ENCODE measurements at places on chromosomes 1 and 21.

DNA sequence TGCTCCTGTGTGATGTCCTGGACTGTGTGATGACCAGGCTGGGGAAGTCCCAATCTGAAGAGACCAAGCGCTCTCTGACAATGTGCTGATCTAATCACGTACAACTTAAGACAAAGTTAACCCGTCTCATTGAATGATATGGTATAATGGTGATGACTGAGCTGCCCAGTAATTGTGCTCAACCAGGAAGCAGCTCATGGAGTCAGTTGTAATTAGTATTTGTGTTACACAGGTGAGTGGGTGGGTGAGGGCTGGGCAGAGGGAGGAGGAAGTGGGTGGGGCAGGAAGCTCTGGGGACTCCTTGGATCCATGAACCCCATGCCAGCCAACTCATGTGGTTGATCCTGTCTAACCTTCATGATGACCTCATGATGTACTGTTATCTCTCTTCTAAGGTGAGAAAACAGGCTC lies 8.7 kb upstream of the ECE1 start:
- peaks cover 51% of the 10 kb centered on the region for H3K4me1 ChIP-seq
- no peak for DNase-seq
- H3K36me3 ChIP-seq, result no peaks in the 10 kb centered on the region
- H3K27me3 ChIP-seq, result no peaks in the 10 kb centered on the region
- H3K27ac ChIP-seq, result peak overlapping the region; percentile 21

DNA sequence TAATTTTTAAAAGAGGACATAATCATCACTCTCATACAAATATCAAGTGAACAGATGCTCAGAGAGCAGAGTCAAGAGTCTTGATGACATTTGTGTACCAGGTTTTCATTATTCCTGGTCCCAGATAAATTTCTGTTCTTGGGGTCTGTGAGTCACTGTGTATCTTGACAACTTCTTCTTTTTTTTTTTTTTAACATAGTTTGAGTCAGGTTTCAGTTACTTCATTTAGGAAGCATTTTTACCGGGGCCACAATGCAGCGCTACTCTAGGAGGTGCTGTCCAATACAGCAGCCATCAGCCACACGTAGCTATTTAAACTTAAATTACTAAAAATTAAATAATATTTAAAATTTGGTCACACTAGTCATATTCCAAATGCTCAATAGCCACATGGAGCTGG lies 188.1 kb upstream of the SAMSN1 start:
- H3K27ac ChIP-seq, result no peak overlapping the region
- H3K27me3 ChIP-seq, result no peaks in the 10 kb centered on the region
- H3K4me1 ChIP-seq, result no peaks in the 10 kb centered on the region
- H3K36me3 ChIP-seq, result no peaks in the 10 kb centered on the region
- DNase-seq, result no peak

DNA sequence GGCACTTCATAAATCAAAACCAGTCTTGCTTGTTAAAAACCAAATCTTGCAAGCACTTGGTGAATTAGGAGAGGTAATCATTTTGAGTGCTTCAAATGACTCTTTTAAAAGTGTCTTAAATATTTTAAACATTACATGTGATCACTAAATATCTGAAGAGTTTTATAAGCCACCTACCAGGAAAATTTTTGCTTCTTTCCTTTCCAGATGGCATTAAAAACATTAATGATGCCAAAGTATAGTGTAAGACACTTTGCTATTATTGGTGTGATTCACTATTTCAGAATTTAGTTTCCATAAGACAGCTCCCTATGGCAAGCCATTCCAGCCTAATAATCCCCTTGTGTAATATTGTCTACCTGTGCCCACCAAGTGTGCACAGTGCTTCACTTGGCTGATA lies 548.8 kb upstream of the ADAMTS5 start:
- no peaks in the 10 kb centered on the region for H3K4me1 ChIP-seq
- H3K36me3 ChIP-seq, result no peaks in the 10 kb centered on the region
- no peak overlapping the region for H3K4me3 ChIP-seq
- H3K27ac ChIP-seq, result no peak overlapping the region

GRCh38 chr1:178060789-178061556 lies 32.9 kb upstream of the RASAL2 start:
- no peaks in the 10 kb centered on the region for H3K27me3 ChIP-seq
- DNase-seq, result no peak
- H3K4me3 ChIP-seq, result no peak overlapping the region
- peaks cover 44% of the 10 kb centered on the region for H3K4me1 ChIP-seq
- no peaks in the 10 kb centered on the region for H3K36me3 ChIP-seq

DNA sequence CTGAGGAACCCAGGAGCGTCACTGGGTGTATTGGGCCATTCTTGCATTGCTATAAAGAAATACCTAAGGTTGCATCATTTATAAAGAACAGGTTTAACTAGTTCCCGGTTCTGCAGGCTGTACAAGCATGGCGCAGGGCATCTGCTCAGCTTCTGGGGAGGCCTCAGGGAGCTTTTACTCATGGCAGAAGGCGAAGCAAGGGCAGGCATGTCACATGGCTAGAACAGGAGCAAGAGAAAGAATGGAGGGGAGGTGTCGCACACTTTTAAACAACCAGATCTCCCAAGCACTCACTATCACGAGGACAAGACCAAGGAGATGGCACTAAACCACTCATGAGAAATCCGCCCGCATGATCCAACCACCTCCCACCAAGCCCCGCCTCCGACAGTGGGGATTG lies 65.2 kb downstream of the PSMG1 start:
- H3K4me1 ChIP-seq, result no peaks in the 10 kb centered on the region
- no peaks in the 10 kb centered on the region for H3K27me3 ChIP-seq
- H3K36me3 ChIP-seq, result no peaks in the 10 kb centered on the region
- H3K4me3 ChIP-seq, result no peak overlapping the region
- H3K27ac ChIP-seq, result no peak overlapping the region
- no peak for DNase-seq

- no peak overlapping the region for H3K27ac ChIP-seq
- no peaks in the 10 kb centered on the region for H3K36me3 ChIP-seq
- H3K4me3 ChIP-seq, result no peak overlapping the region
Observed at GRCh38 chr21:36664662-36664990, 34.3 kb upstream of the SIM2 start.

GRCh38 chr1:218705911-218706893 lies 361.1 kb downstream of the TGFB2 start:
- DNase-seq, result no peak
- H3K4me3 ChIP-seq, result no peak overlapping the region
- H3K27me3 ChIP-seq, result no peaks in the 10 kb centered on the region
- H3K4me1 ChIP-seq, result peaks cover 11% of the 10 kb centered on the region
- no peak overlapping the region for H3K27ac ChIP-seq
- no peaks in the 10 kb centered on the region for H3K36me3 ChIP-seq

DNA sequence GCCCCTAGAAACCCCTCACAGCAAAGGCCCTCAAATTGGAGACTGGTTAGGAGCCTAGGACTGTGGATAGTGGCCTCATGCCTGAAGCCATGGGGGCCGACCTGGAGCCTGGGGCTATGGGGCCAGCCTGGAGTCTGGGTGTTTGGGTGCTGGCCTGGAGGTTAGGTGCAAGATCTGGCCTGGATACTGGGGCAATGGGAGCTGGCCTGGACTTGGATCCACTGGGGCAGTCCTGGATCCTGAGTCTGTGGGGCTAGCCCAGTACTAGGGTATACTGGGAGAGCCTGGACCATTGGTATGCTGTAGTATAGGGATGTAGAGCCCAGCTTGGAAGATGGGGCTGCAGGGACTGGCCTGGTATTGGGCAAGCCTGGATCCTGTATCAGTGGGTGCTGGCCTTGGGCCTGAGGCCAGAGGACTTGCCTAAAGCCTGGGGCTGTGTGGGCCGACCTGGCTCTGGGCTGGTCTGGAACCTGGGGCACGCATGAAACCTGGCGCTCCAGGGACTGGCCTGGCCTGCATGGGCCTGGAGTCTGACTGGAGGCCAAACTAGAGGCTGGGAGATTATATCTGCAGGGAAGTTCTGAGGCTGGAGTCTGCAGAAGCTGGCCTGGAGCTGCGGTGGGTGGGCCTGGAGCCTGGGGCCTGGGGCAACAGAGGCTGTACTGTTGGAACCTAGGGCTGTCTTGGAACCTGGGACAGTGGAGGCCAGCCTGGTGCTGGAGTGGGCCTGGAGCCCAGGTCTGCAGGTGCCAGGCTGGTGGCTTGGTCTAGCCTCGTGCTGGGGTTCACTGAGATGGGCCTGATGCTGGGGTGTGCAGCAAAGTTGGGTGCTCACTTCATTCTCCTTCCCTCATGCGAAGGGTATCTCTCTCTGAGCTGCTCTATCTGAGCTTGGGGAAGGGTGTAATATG lies 12.6 kb upstream of the DENND1B start:
- no peak overlapping the region for H3K4me3 ChIP-seq
- H3K4me1 ChIP-seq, result no peaks in the 10 kb centered on the region
- no peak overlapping the region for H3K27ac ChIP-seq
- DNase-seq, result peak; percentile 56
- no peaks in the 10 kb centered on the region for H3K27me3 ChIP-seq
- no peaks in the 10 kb centered on the region for H3K36me3 ChIP-seq

- DNase-seq, result no peak
- H3K27me3 ChIP-seq, result no peaks in the 10 kb centered on the region
- H3K4me1 ChIP-seq, result no peaks in the 10 kb centered on the region
Observed at GRCh38 chr1:21823206-21823979, 11.3 kb downstream of the LDLRAD2 start.

DNA sequence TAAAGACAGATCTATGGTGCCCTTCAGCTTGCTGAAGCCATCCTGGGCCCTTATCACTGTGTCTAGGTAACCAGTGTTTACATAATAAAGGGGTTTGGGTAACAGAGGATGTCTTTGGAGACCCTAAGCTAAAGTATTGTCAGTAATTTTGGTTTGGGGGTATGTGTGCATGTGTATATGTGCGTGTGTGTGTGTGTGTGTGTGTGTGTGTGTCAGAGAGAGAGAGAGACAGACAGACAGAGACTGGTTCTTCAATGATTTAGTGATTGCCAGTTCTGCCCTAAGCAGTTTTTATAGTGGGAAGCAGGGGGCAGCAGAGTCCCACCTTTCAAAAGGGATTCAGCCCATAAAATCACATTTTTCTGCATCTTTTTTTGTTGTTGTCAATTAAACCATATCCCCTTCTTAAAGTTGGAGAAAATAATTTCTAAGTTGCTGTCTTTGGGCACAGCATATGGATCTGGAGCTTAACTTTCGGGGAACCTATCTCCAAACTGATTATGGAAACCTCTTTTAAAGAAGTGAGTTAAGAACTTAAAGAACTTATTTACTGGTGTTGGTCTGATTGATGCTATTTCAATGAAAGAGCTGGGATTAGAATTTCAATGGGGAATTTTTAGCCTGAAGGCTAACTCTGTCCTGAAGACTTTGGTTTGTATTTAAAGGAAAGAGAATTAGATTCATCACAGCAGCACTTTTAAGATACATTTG lies 51.1 kb downstream of the ZNF326 start:
- H3K27ac ChIP-seq, result no peak overlapping the region
- H3K27me3 ChIP-seq, result no peaks in the 10 kb centered on the region
- H3K4me1 ChIP-seq, result no peaks in the 10 kb centered on the region
- no peak overlapping the region for H3K4me3 ChIP-seq
- DNase-seq, result no peak

GRCh38 chr1:211752317-211752716 lies 76.9 kb upstream of the NEK2 start:
- H3K36me3 ChIP-seq, result peaks cover 19% of the 10 kb centered on the region
- no peak for DNase-seq
- H3K27me3 ChIP-seq, result no peaks in the 10 kb centered on the region
- no peak overlapping the region for H3K4me3 ChIP-seq
- H3K27ac ChIP-seq, result no peak overlapping the region
- no peaks in the 10 kb centered on the region for H3K4me1 ChIP-seq
